ENCODE measurements at places on chromosomes 16 and 17.

DNA sequence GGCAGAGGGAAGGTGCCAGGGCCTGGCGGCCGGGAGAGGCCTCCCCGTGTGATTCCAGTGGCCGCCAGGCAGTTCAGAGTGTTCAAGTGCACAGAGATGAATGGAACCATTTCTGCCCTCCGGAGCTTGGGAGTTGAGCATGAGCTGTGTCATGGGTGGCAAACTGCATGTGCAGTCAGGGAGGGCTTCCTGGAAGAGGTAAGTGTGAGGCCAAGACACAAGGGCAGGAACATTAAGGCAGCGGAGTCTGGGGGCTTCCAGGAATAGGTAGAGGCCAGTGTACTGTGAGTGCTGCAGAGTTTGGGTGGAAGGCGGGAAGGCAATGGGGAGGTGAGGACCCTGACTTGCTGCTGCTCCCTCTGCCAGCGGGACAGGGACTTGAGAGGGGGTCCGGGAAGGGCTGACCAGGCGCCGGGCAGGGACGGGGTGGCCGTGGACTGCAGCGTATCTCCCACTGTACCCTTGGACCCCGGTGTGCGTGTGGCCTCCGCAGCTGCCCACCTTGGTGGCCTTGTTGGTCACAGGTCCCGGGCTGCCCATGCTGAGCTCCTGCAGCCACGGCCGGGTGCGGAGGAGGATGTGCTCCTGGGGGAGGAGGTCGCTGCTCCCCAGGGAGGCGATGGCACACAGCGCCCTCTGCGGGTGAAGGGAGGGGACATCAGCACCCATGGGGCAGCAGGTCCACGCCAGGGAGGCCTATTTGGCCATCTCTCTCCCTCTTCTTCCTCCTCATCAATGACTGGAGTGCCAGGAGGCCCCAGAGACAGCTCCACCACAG lies 7.5 kb upstream of the CEP131 start:
- DNase-seq, result no peak

- DNase-seq, result no peak
Measured at GRCh38 chr17:27952366-27952765, 59.2 kb upstream of the LYRM9 start.

GRCh38 chr17:82830249-82830661 lies 9.6 kb downstream of the ZNF750 start:
- DNase-seq, result no peak

DNA sequence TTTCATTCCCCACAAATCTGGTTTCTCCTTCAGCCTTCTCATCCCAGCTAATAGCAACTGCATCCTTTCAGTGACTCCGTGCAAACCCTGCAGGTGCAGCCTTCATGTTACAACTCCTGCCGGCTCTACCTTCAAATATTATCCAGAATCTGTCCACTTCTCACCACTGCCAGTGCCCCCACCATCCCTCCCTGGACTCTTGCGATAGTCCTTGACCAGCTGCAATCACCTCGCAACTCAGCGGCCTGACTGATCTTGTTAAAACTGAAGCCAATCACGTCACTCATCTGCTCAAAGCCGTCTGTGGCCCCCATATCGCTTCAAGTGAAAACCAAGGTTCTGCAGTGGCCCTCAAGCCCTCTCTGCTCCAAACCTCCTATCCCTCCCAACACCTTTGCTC lies 42.8 kb upstream of the KIFC3 start:
- no peak for DNase-seq

GRCh38 chr17:78908426-78908825 lies 5.4 kb upstream of the CEP295NL start:
- no peak for DNase-seq

DNA sequence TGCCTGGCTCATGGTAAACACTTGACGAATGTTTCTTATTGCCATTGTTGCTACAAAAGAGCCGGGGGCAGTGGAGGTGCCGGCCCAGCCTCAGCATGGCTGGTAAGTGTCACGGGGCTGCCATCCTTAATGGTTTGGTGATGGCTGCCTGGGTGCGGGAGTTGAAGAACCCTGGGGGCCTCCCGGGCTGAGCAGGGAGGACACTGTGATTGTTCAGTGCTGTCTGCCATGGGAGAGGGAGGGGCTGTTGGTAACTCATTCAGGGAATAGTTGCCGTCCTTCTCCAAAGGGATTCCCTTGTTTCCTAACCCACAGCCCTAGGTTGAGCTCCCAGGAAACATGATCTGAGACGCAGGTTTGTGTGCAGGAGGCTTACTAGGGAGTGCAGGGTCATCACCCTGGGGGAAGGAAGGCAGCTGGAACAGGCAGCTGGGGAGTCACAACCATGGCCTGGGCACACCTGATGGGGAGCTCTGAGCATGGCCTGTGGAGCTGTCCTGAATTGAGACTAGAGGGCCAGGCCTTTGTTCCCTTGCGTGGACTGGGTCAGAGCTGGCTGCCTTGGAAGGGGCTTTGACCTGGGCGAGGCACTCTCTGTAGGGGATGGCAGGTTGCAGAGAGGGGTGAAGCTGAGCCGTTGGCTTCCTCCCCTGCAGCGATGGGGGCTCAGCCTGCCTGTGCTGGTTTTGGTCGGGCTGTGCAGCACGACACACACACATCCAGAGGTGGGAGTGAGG lies 85.7 kb downstream of the PLCG2 start:
- no peak for DNase-seq

DNA sequence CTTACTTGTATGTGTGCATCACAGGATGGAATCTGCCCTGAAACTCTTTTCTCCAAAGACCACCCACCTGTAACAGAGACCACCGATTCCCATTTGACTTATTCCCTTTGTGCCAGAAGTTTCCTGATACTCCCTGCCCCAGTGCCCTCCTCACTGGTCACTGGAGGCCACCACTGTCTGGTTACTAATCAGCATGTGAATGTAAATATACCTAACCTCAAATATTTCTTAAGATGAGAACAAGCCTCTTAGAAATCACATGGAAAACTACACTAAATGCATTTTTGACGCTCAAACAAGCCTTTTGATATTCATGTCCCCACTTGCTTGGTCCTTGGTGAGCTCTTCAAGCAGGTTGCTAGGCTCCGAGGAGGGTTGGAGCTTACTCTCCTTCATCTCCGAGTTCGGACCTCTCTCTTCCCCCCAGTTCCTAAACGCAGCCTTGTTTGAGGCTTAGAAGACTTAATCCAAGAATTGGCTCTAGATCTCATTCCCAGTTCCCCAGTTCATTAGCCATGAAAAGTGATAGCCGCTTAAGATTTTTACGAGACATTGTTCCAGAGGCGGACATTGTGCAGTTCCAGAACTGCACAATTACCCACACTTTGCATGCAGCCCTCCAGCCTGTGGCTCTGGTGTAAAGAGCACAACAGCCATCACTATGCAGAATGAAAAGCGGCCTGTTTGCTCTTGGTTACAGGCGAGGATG lies 579.2 kb upstream of the PSMD7 start:
- no peak for DNase-seq

DNA sequence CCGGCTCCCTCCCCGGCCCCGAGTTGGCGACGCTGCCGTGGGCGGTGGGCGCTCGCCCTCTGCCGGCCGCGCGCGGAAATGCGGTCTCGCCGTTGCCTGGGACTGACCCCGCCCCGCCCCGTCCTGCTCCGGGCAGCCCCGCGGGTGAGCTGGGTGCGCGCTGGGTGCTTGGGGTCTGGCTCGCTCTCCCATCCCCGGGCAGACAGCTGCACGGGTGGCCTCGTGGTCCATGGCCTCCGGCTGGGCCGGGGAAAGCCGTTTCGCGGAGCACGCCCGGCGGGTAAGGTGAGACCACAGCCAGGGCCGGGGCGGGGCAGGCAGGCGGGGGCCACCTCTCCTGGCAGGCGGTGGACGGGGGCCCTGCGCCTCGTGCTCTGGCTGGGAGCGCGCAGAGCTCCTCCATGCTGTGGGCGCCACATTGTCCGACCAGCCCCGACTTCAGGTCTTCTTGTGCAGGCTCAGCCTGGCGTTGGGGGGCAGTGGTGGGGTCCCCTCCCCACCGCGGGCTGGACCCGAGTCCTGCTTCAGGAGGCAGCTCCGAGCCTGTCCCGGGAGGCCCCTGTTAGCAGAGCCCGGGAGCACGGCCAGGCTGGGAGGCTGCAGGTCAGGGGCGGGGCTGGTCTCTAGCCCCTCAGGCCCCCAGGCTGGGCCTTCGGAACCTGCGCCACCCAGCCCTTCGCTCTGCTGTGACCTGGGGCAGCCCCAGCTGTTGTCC lies 7.0 kb upstream of the C1QTNF8 start:
- no peak for DNase-seq

DNA sequence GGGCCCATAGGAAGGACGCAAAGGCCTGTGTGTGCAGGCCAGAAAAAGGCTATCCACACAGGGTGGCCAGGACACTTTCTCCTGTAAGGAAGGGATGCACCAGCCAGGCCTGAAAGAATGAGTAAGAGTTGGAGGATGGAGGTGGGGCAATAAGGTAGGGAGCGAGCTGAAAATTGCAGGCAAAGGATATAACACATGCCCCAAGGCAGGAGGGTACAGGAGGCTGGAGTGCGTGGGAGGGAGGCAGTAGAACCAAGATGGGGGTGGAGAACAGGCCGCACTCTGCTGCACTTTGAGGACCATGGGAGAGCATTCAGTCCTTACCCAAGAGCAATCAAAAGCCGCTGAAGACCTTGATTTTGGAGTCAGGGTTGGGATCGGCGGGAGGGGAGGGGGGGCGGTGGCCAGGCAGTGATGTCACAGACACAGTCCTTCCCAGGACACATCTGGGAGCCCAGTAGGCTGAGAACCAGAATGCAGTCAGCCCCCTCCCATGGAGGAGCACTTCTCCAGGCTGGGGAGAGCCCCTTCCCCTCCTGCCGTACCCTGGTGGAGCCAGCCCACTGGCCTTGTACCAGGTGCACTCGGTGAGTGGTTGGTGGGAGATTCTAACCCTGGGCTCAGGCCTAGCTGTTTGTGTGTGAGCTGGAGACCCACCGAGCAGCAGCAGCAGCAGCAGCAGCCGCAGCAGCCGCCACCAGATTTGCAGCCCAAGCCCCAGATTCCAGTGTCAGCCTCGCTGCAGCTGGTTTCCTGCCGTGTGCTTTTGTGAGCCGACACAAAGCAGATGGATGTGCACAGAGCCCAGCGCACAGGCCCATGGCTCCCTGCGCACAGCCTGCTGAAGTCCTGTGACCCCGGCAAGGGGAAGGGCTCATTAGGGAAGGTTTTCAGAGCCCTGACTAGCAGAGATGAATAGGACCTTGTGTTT lies 17.5 kb downstream of the ANKRD40 start:
- DNase-seq, result no peak

DNA sequence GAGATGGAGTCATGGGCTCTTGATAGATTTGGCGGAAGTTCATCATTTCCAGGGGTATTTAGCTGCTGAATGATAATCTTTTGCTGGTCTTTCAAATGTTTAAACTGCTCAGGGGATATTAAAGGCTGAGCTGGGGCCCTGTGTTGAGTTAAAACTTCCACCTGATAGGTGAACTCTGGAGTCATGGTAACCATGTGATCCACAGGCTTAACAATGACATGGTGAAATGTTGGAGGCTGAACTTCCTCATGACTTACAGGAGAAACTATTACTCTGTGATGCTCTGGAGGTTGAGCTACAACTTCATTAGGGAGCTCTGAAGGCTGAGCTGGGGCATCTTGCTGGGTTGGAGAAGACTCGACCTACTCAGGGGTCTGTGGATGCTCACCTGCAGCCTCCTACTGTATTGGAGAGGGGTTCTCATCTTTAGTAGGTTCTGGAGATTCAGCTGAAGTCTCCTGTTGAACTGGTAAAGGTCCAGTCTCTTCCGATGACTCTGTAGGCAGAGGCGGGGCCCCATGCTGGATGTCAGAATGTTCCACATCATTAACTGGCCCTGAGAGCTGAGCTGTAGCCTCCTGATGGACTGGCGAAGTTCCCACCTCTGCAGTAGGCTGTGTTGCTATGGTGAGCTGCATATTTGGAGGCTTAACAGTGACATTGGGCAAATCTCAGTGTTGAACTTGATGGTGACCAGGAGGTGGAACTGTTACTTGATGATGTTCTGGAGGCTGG lies 24.2 kb downstream of the RDM1 start:
- DNase-seq, result no peak

GRCh38 chr16:89201439-89202377 lies 1.4 kb upstream of the SLC22A31 start:
- DNase-seq, result no peak

- DNase-seq, result no peak
Measured at GRCh38 chr17:28151001-28151400, 108.5 kb downstream of the NLK start.

DNA sequence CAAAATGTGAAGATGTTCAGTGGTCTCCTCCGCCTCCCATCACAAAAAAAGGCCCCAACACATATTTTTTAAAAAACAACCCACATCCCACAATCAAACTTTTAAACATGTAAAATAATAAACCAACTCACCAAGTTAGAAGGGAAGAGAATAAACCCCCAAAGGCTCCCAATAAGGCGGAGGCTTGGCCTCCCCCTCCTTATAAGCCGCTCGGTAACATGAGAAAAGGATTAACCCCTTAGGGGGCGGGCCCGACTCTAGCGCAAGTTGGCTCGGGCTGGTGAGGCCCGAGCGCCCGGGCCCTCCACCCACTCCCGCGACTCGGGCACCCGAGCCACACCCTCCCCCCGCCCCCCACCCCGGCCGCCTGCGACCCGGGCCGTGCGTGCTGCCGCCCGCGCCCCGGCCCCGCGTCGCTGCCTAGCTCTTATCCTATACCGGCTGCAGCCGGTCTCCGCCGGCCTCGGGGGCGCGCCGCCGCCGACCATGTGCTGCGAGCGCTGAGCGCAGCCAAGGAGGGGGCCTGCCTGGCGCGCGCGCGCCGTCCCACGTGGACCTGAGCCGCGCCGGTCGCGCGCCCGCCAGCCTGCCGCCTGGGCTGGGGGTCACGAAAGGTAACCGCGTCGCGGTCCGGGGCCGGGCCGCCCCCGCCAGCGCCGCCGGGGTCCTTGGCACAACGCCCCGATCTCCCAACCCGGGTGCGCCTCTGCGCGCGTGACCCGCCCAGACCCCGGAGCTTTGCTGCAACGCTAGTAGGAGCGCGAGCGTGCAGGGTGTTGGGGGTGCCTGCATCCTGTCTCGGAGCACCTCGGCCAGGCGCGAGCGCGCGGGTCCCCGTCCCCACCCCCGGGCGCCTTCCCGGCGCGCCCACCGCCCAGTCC lies at the start of the genes ARSG and SLC16A6:
TSS of gene ARSG (plus strand) at position 541 of the 881 bp plus-strand sequence. CDS start 15,999 bp downstream, outside the sequence.
TSS of gene SLC16A6 (minus strand) at position 173 of the 881 bp plus-strand sequence. CDS start 12,807 bp downstream, outside the sequence.
- no peak for DNase-seq

- DNase-seq, result no peak
Measured at GRCh38 chr16:85484347-85485300, 128.5 kb upstream of the GSE1 start.

- no peak for DNase-seq
Measured at GRCh38 chr16:16141141-16141540, 82.2 kb downstream of the ABCC6 start.

Data from coronary artery (tissue), 2 donors.